Activated CD8-positive, alpha-beta memory T cell treated with anti-CD3 and anti-CD28 coated beads for 1 hour (primary cell): ENCODE measurements at places on chromosomes 6 and 20.

GRCh38 chr6:3610921-3611320 lies 140.6 kb downstream of the PXDC1 start:
- no peak for DNase-seq

DNA sequence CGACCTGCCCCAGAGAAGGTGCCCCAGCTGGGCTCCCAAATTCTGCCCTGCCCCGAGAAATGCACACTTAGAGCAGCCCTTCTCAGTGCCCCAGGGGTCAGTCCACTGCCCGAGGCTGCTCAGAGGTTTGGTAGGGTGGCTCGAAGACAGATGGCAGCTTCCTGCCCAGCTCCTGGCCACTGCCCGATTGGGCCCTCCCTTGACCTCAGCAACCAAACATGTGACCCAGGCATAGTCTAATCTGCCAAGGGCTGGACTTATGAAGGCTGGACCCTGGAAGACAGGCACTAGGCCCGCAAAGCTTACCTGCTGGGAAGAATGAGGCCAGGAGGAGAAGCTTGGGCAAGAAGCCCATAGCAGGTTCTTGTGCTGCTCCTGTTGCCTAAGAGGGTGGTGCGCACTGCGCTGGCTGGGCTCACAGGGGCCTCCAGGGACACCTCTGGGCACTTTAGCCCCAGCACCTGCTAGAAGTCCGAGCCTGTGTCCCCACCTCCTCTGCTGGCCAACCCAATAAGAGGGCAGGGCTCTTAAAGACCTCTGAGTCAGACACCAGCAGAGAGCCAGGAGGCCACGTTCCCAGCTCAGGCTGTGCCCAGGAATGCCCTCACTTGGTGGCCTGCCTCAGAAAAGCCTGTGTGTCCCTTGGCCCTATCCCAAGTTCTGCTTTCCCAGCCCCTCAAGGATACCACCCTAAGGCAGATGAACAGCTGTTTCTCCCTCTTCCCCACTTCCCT lies 5.5 kb downstream of the SIGLEC1 start:
- DNase-seq: no peak

GRCh38 chr6:89148016-89148750 lies 2.3 kb downstream of the PM20D2 start:
- no peak for DNase-seq

GRCh38 chr20:2919518-2920245 lies 46.4 kb downstream of the PTPRA start:
- DNase-seq: no peak

DNA sequence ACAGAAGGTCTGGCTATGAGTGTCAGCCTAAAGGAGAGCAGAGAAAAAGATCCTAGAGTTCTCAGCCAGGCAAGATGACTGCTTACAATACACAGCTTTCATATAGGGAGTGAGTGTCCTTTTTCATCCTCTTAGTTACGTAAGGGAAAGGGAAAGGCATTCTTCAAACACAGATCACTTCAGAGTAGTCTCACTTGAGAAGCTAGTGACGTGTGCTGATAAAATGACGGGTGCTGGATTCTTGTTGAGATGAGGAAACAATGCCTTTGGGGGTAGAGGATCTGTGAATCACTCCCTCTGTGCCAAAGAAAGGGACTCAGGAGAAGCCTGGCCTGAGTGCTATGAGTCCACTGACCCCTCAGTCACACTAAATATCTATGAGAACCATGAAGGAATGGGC lies 117.3 kb downstream of the QRSL1 start:
- no peak for DNase-seq
